Activated CD4-positive, alpha-beta T cell treated with anti-CD3 and anti-CD28 coated beads for 36 hours (primary cell): ENCODE measurements at places on chromosomes 3 and 15.

DNA sequence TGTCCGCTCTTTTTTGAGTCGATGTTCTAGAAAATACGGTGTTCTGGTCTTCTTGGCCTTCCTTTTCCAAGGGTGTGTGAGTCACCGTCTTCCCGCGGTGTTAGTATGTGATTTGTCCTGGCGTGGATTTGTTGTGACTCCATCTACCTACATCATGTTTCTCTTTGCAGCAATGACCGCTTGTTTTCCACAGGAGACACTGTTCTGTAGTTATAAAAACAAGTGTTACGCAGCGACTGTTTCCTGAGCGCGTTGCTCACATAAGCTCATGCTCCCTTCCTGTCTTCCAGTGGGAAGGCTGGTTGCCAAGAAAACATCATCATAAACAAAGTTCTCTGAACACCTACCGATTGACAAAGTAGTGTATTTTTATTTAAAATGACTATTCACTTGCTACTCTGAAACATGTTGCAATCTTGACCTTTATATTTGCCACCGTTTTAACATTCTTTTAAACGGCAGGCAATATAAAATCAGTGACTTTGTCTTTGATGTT, 19.0 kb downstream of the USP13 start:
- no peaks in the 10 kb centered on the region for H3K27me3 ChIP-seq
- DNase-seq: no peak
- H3K4me3 ChIP-seq: no peak overlapping the region
- H3K4me1 ChIP-seq: peaks cover 9% of the 10 kb centered on the region
- H3K36me3 ChIP-seq: peaks cover 7% of the 10 kb centered on the region

DNA sequence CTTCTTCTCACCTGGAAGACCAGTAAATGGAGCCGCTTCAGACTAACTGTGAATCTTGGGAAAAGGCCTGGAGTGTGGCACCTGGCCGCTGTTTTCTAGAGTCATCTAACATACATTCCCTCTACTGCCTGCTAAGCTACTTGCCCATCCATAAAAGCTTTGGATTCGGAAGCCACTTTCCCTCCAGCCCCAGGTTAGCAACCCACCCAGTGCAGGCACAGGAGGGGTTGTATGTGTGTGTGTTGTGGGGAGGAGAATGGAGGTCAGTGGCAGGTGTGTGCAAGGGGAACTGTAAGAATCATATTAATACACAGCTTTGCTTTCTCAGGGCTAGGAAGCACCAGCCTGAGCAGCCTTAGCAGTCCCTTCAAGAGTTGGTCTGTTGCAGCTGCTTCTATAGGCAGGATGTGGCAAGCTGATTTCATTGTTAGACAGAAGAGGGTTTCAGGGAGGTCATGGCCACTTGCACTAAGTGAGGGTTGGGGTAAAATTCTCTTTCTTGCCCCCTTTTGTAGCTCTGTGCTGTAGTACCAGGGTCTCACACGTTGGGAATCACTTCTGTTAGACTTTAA, 8.9 kb downstream of the NSUN3 start:
- no peak overlapping the region for H3K4me3 ChIP-seq
- H3K27me3 ChIP-seq: no peaks in the 10 kb centered on the region

DNA sequence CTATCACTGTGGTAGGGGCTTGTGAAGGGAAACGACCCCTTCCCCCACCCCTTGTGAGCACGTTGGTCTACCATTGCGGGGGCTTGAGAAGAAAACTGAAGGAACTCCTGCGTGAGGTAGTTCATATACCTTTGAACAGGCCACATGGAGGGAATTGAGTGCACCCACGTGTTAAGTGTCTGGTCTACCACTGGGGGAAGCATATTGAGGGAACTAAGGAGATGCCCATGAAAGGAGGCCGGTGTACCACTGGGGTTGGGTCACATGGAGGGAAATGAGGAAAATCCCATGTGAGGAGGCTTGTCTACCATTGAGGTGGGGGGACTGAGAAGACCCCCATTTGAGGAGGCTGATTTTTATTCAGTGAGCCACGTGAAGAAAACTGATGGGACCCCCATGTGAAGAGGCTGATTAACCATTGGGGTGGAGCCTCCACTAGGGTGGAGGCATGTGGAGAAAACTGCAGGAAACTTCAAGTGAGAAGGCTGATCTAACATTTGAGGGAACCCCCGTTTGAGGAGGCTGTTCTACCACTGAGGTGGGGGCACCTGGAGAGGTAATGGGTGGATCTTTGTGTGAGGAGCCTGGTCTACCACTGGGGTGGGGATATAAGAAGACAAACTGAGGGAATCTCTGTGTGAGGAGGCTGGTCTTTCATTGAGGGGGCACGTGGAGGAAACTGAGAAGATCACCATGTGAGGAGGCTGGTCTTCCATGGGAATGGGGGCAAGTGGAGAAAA, 163.2 kb downstream of the FBLN2 start:
- no peak overlapping the region for H3K27ac ChIP-seq
- H3K36me3 ChIP-seq: no peaks in the 10 kb centered on the region
- DNase-seq: no peak
- peaks cover 4% of the 10 kb centered on the region for H3K27me3 ChIP-seq
- no peaks in the 10 kb centered on the region for H3K4me1 ChIP-seq
- H3K4me3 ChIP-seq: no peak overlapping the region

- H3K4me1 ChIP-seq: no peaks in the 10 kb centered on the region
- H3K27me3 ChIP-seq: no peaks in the 10 kb centered on the region
- H3K36me3 ChIP-seq: peaks cover 6% of the 10 kb centered on the region
- DNase-seq: no peak
- no peak overlapping the region for H3K4me3 ChIP-seq
- H3K27ac ChIP-seq: no peak overlapping the region
These were observed 72.7 kb upstream of the FLNB start for GRCh38 chr3:57935539-57935938.

GRCh38 chr3:151635905-151636304, 97.8 kb upstream of the AADACL2 start:
- H3K27me3 ChIP-seq: peaks cover 5% of the 10 kb centered on the region
- no peak overlapping the region for H3K27ac ChIP-seq

DNA sequence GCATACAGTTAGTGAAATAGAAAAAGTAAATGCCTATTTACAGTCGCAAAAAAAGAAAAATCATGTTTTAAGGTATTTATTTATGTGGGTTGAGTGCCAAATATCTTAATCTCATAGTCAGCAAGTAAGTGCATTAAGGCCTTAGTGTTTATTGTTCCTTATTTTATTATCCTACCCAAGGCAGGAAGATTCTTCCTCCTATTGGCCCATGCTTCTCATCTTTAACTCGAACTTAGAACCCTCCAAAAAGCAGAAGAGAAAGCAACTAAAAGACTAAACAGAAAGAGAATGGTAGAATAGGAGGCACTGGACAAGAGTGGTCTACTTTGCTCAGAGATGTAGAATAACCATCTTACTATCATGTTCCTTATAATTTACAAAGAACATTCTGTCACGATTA, 7.5 kb downstream of the RFX7 start:
- peaks cover 38% of the 10 kb centered on the region for H3K4me1 ChIP-seq
- no peak overlapping the region for H3K4me3 ChIP-seq
- peaks cover 64% of the 10 kb centered on the region for H3K36me3 ChIP-seq
- no peak for DNase-seq

DNA sequence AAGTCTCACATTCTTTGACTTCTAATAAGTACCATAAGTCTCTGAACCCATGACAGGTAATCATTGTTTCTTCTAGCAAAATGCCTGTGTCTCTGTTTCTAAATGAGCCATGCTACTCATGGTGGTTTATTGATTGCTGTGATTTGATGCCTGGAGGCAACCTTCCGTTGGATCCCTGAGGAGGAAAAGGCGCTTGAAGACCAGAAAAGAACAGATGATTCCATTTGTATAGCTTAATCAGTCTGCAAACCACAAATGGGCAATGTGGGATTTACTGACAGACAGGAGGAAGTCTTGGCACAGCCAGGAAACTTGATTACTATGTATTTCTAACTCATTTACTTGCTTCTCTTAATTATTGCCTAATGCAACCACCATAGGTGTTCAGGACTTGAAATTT, 103.1 kb upstream of the MRPL3 start:
- H3K4me3 ChIP-seq: no peak overlapping the region
- no peaks in the 10 kb centered on the region for H3K36me3 ChIP-seq
- no peaks in the 10 kb centered on the region for H3K4me1 ChIP-seq
- H3K27me3 ChIP-seq: peaks cover 26% of the 10 kb centered on the region

GRCh38 chr3:188400494-188401243, 246.7 kb downstream of the LPP start:
- H3K36me3 ChIP-seq: peaks cover 2% of the 10 kb centered on the region
- DNase-seq: peak; percentile 46
- H3K27me3 ChIP-seq: no peaks in the 10 kb centered on the region
- no peak overlapping the region for H3K4me3 ChIP-seq
- peaks cover 69% of the 10 kb centered on the region for H3K4me1 ChIP-seq
- peak overlapping the region; percentile 26 for H3K27ac ChIP-seq

GRCh38 chr3:135034891-135035440, 239.9 kb downstream of the EPHB1 start:
- H3K27ac ChIP-seq: no peak overlapping the region
- no peaks in the 10 kb centered on the region for H3K36me3 ChIP-seq
- H3K27me3 ChIP-seq: peaks cover 18% of the 10 kb centered on the region
- H3K4me3 ChIP-seq: no peak overlapping the region

- peaks cover 41% of the 10 kb centered on the region for H3K4me1 ChIP-seq
- H3K27me3 ChIP-seq: peaks cover 3% of the 10 kb centered on the region
- H3K36me3 ChIP-seq: peaks cover 4% of the 10 kb centered on the region
- DNase-seq: no peak
These were observed 89.7 kb downstream of the LIPC start for GRCh38 chr15:58521293-58521991.
